ENCODE measurements at places on chromosomes 4 and X.
A peak's percentile ranks its signal among the peaks of the same experiment; 100 is the strongest.

DNA sequence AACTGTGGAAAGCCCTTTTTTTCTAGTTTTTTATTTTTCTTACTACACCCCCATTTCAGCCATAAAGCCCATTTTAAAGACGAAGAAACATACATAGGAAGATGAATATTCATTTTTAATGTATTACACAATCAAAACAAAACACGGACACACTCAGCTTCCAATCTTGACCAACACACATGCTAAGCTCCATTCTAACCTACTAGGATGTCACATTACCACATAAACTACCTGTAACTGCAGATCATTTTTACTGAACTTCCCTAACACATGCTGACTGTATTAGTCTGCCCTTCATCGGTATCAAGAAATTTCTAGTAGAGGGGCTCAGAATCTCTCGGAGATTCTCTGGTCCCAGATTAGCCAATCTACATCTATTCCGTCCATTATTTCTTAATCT, 1.8 kb downstream of the CCNI start:
- DNase-seq: no peak

DNA sequence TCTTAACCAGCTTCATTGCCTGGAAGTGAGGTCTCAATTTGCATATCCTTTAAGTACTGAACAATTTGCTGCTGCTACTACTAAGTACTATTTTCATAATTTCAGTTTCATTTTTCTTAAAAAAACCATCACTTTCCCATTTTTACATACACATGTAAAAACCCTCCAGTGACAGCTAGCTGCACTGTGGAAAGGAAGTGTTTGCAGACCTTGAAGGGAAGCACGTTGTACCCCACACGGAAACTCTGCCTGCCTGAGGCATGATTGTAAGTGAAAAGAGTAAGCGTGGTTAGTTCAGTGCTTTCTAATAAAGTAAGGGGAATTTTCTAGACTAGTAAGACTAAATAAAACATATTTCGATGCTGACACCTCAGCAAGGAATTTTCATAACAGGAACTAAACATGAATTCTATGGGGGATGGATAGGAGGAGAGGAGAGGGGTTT, 103.6 kb downstream of the RAPGEF2 start:
- DNase-seq: no peak

DNA sequence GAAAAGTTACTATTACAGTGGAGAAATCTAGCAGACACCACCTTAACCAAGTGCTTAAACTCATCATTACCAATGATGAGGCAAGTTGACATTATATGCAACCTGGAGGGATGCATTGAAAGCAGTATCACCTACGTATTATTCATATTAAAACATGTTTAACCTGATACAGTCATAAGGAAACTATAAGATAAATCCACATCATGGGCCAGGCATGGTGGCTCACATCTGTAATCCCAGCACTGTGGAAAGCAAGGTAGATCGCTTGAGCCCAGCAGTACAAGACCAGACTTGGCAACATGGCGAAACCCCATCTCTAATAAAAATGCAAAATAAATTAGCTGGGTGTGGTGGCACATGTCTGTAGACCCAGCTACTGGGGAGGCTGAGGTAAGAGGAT, 22.3 kb upstream of the INTU start:
- no peak for DNase-seq

- DNase-seq: no peak
These were observed 788.4 kb upstream of the GALNTL6 start for GRCh38 chr4:171024720-171025303.

- no peak for DNase-seq
These were observed 78.1 kb upstream of the DHRSX start for GRCh38 chrX:2578864-2579263.

- no peak for DNase-seq
These were observed 29.3 kb upstream of the GPRIN3 start for GRCh38 chr4:89336818-89337420.

DNA sequence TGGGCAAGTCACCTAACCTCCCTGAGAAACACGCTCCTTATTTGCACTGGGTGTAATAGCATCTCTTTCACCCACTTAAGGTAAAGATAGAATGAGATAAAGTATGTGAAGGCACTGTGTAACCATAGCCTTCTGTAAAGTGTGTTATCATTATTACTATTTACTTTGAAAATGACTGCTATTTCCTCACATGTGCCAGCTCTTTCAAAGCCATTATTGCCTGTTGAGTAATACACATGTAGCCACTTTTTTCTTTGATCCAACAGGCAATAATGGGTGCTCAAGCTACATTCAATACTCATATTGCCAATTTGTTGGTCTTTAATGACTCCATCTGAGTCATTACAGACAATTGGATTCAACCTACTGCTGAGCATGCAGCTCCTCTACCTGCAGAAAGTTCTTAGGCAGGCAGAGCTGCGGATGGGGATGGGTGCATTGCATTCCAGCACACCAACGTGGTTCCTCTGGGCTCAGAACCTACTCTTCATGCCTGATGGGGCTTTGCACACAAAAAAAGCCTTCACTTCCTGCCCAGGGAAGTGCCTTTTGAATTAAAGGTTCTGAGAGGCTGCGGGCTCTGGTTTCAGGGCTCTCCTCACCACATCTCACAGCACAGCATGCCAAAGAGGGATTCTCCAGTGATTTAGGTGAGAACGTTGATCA, 9.7 kb downstream of the PTCHD1 start:
- DNase-seq: no peak

DNA sequence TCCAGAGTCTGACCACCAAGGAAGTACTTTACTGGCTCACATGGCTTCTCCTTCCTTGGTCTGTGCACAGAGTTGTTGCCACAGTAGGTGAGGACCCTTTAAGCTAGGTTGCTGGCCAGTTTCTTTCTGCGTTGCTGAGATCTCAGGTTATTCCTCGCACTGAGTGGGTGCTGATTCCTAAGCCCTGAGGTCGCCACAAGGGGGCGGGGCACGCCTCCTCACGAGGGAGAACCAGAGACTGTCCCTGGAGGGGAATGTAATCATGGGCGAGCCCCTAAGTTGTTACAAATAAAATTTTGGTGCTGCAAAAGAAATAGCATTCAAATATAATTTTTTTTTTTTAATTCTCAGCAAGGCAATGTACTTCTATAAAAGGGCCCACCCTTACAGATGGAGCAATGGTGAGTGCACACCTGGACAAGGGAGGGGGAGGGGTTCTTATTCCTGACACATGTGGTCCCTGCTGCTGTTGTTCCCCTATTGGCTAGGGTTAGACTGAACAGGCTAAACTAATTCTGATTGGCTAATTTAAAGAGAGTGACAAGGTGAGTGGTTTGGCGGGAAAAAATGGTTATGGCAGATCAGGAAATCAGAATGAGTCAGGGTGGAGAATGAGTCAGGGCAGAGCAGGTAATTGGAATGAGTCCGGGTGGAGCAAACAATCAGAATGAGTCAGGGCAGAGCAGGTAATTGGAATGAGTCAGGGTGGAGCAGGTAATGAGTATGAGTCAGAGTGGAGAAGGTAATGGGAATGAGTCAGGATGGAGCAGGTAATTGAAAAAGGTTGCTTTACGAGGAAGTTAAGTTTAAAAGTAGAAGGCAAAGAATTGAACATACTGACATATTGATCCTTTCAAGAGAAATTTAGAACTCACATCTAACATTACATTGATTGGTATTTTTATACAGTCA, 107.5 kb downstream of the VSIG4 start:
- no peak for DNase-seq

DNA sequence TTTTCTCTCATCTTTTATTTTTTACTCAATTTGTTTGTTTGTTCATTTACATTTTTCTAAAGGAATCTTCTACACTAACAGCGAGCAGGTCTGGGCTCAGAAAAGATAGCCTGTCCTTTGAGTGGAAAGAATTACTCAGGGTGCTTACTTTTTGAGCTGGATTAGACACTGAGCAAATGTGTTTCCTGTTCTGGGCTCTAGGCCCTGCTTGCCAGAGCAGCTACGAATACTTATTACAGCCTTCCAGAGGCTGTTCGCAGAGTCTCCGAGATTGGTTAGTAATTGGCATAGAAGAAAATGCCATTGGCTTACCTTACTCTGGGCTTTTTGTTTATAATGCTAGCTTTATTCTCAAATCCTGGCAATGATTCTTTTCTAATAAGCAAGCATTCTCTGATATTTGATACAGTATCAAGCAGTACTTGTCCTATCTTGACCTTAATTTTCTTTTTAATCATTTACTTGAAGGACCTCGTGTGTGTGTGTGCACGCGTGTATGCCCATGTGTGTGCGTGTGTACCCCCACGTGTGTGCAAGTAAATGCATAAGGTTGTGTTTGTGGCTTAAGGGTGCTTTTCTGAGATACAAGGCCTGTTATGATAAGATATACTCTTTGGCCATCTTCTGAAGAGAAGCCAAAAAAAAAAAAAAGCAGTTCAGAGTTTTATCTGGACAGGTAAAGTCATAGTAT, 76.2 kb upstream of the GRXCR1 start:
- no peak for DNase-seq

GRCh38 chrX:13666836-13667235, 13.9 kb downstream of the TCEANC start:
- no peak for DNase-seq

- no peak for DNase-seq
These were observed 310.3 kb upstream of the ZFP42 start for GRCh38 chr4:187685247-187685646.

- DNase-seq: no peak
These were observed 26.9 kb upstream of the GJB1 start for GRCh38 chrX:71195964-71196649.

DNA sequence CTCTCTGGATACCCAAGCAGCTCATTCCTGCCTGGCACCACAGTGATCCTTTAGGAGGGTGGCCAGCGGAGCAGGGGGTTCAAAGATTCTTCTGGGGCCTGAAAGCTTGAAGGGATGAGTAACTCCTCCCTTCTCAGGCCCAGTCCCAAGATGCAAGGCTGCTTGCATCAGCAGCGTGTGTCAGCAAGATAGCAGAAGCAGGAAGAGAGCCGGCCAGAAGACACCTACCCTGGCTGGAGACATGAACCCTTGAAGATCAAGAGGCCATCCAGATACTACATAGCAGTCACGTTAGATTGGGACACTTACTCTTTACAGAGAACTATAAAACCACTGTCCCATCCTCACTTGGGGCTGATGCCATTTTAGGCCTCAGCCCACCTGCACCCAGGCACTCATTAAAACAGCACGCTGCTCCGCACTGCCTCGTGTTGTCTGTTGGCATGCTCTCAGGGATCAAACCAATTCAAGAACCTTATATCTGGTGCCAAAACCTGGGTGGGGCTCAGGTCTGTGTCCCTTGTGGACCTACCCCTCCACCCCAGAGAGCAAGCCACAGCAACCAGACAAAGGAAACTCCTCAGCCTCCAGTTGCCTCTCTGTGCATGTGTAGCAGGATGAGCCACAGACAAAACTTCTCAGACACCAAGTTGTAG, 6.5 kb downstream of the UGT2B17 start:
- no peak for DNase-seq

- peak; percentile 78 for DNase-seq
These were observed 40.4 kb downstream of the CPLX1 start for GRCh38 chr4:785332-786073.

DNA sequence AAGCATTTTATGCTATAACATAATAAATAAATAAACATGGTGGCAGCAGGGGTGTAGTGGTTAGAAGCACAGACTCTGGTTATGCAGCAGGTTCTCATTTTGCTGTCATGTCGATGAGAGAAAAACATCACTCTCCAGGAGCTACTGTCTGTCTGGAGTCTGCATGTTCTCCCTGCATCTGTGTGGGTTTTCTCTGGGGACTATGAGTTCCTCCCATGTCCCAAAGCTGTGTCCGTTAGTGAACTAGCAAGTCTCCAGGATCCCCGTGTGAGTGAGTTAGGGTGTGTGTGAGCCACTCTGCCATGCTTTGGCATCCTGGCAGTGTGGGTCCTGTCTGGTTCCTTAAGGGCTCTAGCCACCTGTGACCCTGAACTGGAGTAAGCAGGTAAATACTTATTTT, 585.6 kb upstream of the AGA start:
- DNase-seq: no peak

DNA sequence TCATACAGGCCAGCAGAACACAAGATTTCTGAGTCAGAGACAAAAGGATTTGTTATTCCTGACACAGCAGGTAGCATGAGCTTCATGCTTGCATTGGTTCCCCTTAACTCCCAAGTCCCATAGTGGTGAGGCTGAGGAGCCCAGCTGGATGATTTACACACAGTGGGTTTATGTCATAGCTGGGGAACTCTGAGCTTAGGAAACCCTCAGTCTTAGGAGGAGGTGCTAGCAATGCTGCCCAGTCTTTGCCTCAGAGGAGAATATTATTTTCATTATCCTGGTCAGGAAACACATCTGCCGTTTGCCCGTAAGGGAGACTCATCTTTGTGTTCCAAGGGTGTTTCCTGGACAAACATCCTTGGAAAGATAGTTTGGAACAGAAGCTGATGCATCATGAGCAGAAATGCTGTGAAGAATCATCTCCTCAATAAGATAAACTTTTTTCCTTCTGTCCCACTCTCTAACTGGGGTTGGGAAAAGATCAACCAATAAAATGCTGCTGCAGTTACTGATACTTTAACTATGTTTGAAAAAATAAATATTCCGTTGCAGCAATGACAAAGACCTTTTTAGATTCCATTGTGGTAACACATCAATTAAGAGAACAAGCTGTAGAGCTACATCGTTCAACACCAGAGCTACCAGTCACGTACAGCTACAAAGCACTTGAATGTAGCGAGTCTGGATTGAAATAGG, 146.8 kb downstream of the DCLK2 start:
- DNase-seq: no peak

GRCh38 chr4:8364848-8365350, 75.6 kb downstream of the ACOX3 start:
- DNase-seq: peak; percentile 50

DNA sequence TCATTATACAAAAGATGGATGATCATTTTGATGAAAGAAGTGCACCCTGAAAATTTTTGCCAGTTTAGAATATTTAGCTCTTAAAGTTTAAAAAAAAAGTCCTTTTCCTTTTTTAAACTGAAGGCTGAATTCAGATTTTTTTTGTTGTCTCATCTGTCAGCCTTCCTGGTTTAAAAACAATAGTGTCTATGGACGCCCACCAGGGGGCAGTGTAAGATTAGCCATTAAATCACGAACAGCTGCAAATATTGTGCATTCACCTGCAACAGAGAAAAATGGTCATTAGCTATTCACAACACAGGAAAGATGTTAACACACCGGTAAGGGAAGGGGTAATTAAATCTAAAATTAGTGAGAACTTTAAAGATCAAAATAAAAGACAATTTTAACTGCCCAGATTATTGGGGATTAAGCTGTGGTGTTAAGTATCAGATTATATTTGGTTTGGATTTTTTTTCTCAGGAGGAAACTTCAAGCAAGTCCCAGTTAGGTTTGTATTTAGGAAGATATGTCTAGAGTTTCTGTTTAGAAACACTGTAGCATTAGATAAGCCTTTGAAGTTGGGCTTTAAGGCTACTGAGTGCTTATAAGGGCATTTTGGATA, 4.4 kb upstream of the CXorf38 start:
- no peak for DNase-seq
